Stimulated activated CD4-positive, alpha-beta T cell treated with anti-CD3 and anti-CD28 coated beads, Interleukin-1b, Interleukin-23, amount 100 ng/mL, for 1 hour (primary cell): ENCODE measurements at places on chromosomes 5 and 9.

GRCh38 chr5:131389869-131390265, 126.0 kb downstream of the CDC42SE2 start:
- no peak for DNase-seq

DNA sequence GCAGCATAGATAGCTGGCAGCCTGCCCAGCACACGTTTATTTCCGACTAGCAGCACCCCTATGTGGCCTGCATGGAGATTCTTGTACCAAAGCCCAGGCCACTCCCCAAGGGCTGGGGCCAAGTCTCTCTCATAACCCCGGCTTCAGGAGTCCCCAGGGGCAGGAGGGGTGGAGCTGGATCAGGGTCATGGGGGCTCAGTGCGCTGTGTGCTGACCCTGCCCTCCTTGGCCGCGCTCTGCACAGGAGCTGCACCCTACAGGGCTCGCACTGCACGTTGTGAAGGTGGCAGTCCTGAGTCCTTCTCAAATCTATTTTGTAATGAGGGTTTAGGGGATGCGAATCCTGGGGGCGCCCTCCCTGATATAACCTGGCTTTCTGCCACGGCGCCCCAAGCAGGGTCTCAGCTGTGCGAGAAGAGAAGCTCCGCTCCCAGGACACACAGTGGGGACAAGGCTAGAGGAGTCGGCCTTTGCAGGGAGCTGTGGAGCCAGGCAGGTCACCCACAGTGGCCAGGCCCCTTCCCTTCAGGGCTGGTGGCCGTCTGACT, 28.6 kb downstream of the NKD2 start:
- DNase-seq = no peak

DNA sequence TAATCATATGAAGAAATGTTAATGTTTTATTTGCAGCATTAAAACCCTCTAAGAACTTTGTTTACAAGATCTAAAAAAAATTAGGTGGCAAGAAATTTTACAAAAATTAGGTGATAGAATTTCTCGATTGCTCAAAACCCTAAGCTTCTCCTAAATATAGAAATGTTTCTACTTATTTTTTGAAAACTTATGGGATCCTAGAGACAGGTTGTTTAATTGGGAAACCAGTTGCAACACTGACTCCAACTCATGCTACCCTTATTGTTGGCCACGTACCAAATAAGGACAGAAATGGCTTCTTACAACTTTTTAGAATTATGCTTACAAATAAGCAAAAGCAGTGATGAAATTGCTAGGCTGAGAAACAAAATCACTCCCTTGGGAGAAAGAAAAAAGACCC, 531.1 kb downstream of the PDE4D start:
- no peak for DNase-seq

GRCh38 chr5:6686915-6687409, 26.3 kb upstream of the TENT4A start:
- DNase-seq = no peak

GRCh38 chr5:7678030-7678429, 172.9 kb downstream of the CFAP90 start:
- DNase-seq = no peak

DNA sequence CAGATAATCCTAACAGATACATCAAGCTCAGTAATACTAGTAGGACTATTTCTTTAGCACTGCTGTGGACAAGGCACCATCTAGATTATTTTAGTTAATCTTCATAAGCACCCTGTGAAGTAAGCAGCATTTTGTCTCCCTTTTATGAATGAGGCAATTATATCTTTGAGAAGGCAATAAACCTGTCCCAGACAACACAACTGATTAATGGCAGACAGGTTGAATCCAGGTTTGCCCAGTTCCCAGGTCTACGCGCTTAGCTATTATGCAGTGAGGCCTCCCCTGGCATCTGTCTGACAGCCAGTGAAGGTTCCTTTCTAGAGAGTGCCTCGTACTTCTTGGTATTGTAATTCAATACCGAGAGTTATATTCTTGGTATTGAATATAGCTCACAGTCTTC, 9.7 kb upstream of the LVRN start:
- no peak for DNase-seq

DNA sequence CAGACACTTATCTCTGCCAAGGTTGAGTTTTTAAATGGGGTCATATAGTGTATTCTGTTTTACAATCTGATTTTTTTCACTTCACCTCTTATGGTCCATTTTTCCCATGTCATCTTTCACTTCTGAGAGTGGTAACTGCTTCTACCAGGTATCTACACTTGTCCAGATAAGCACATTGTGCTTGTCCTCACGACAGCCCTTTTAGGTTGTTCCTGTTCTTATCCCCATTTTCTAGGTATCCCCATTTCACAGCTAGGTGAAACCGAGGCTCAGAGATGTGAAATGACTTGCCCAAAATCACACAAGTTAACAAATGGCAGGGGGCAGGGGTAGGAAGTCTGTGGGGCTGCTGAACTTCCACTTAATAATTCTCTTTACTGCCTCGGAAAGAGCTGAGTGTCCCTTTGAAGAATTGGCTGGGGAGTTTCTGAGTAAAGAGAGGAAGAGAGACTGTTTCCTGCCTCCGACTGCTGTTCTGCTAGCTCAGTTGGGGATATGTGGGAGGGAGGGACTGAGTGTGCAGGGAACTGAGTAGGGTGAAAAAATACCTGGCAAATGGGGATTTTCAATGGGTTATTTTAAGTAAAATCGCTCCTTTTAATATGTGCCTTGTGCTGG, 255.4 kb downstream of the GRIA1 start:
- no peak for DNase-seq

- no peak for DNase-seq
These were observed 99.3 kb downstream of the ITGA1 start for GRCh38 chr5:52887066-52887465.

GRCh38 chr5:125372694-125373631, 626.5 kb upstream of the ZNF608 start:
- no peak for DNase-seq

- no peak for DNase-seq
These were observed 161.6 kb downstream of the BNC2 start for GRCh38 chr9:16708656-16709435.

- DNase-seq = no peak
These were observed 116.0 kb upstream of the PAM start for GRCh38 chr5:102638912-102639652.
